ENCODE measurements at places on chromosomes 5 and 9.
A peak's percentile ranks its signal among the peaks of the same experiment; 100 is the strongest.

DNA sequence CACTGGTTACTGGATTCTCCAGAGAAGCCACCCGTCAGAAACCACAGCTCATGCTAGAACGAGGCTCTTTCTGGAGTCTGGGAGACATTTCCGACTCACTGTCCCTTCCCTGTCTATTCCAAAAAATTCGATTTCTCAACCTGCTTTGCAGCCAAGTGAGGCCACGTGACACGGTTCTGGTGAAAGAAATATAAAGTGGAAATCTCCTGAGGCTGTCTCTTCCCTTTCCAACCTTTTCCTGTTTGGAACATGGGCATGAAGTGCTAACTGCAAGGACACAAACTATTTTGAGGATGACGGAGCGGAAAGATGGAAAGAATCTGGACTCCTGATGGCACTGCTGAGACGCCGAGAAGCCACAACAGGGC lies 6.1 kb upstream of the PTGS1 start:
- H3K4me1 ChIP-seq = no peaks in the 10 kb centered on the region
- H3K36me3 ChIP-seq = no peaks in the 10 kb centered on the region
- no peaks in the 10 kb centered on the region for H3K27me3 ChIP-seq
- no peak overlapping the region for H3K4me3 ChIP-seq
- DNase-seq = no peak

GRCh38 chr5:121640298-121640697 lies 211.4 kb upstream of the FTMT start:
- no peak overlapping the region for H3K27ac ChIP-seq
- DNase-seq = no peak
- H3K36me3 ChIP-seq = no peaks in the 10 kb centered on the region
- no peak overlapping the region for H3K4me3 ChIP-seq
- H3K27me3 ChIP-seq = no peaks in the 10 kb centered on the region
- H3K4me1 ChIP-seq = no peaks in the 10 kb centered on the region

DNA sequence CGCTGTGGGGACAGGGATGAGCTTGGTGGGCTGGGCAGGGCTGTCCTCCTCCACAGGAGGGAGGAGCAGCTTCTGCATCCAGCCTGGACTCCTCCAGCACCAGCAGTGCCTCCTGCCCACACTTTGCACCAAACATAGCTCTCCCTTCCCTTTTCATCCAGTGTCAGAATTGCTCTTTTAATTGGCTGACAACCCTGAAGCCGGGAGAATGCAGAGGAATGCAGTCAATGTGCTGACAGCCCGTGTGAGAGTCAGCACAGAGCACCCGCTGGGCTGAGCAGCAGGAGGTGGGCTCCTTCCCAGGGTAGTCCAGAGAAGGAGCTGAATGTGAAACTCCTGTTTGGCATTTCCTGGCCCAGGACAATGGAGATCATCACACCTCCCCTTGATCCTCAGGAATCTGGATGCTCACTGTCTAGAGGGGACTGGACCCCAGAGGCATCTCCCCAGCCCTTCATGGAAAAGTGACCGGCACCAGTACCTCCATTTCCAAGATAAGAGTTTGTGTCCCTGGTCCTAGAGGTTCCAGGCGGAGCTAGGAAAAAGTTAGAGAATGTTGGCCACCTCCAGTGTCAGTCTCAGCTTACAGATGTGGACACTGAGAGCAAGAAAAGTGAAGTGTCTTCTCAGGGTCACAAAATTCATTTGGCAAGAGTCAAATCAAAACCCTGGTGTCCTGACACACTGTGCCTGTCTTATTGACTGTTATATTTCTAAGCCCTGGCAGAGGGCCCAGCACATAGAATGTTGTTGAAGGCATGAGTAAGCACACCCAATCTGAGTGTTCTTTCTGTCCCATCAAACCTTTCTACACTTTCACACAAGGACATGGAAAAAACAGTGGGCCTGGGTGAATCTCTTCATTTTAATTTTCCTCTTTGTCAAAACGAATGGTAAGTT lies 202.1 kb downstream of the SNX18 start:
- no peak overlapping the region for H3K4me3 ChIP-seq
- no peak overlapping the region for H3K27ac ChIP-seq
- no peaks in the 10 kb centered on the region for H3K27me3 ChIP-seq
- DNase-seq = no peak

- no peak overlapping the region for H3K27ac ChIP-seq
- H3K4me1 ChIP-seq = peaks cover 7% of the 10 kb centered on the region
- no peaks in the 10 kb centered on the region for H3K36me3 ChIP-seq
- H3K4me3 ChIP-seq = no peak overlapping the region
These were observed 12.4 kb downstream of the KCNV2 start for GRCh38 chr9:2729721-2730120.

DNA sequence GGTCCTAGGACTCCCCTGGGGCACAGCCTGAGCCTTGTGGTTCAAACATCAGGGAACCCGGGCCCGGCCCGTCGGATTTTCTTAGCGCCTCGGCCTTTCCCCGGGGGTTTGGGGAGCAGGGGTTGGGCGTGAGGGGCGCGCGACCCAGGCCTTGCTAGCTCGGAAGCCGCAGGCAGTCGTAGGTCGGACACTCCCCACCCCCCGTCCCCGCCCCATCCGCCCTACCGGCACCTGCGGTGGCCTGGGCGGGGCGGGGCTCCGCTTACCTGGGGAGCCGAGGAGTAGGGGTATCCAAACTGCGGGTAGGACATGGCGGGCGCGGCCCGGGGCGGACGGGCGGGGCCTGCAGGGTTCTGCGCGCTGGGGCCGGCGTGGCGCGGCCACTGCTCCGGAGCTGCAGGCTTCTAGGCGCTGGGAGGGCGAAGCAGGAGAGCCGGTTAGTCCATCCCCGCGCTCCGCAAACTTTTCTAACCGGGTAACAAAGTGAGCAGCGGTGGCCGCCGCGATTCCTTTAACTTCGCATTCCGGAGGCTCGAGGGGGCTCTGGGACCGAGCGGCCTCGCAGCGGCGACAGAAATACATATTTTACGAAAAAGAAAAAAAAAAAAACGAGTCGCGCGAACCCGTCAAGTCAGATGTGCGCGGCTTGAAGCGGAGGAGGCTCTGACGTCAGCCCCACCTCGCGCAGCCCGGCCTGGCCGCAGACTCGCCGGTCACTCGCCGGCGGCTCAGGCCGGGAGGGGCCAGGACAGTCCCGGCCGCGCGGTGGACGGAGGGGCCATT lies at the start of gene IRX4:
TSS of gene IRX4 (minus strand) at position 589 of the 783 bp plus-strand sequence. CDS start at position 311, 278 bp downstream.
- H3K27me3 ChIP-seq = peaks cover 96% of the 10 kb centered on the region
- DNase-seq = peak; percentile 35
- no peaks in the 10 kb centered on the region for H3K36me3 ChIP-seq
- peak within 1 kb of the TSS; percentile 21 for H3K4me3 ChIP-seq

DNA sequence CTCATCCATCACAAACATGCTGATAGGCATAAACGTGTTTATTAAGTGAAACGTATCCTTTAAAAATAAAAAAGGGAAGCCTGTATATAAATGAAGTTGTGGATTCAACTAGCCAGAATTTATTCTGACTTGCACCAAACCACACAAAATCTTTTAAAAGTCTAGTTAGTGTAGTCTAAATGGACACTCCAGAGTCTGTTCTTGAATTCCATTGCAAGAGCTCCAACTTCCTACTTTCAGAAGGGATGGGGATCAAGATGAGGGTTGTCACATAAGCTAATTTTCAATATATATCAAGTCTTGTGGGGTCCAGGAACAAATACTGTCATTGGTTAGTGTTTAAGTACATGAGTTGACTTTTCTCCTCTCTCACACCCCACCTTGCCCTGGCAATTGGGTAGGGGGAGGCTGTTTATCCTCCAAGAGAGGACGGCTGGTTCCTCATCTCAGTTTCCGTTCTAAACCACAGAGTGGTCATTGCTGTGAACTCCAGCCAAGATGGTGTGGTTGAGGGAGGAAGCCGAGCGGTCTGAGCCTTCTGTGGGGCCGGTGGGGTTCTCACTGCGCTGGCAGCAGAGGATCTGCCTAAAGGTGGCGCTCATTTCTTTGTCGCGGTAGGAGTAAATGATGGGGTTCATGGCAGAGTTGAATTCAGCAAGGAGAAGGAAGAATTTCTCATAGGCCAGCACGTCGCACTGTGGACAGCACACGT lies 163.2 kb downstream of the LPAR1 start:
- no peaks in the 10 kb centered on the region for H3K27me3 ChIP-seq
- H3K27ac ChIP-seq = no peak overlapping the region
- peak; percentile 66 for DNase-seq
- H3K36me3 ChIP-seq = no peaks in the 10 kb centered on the region

DNA sequence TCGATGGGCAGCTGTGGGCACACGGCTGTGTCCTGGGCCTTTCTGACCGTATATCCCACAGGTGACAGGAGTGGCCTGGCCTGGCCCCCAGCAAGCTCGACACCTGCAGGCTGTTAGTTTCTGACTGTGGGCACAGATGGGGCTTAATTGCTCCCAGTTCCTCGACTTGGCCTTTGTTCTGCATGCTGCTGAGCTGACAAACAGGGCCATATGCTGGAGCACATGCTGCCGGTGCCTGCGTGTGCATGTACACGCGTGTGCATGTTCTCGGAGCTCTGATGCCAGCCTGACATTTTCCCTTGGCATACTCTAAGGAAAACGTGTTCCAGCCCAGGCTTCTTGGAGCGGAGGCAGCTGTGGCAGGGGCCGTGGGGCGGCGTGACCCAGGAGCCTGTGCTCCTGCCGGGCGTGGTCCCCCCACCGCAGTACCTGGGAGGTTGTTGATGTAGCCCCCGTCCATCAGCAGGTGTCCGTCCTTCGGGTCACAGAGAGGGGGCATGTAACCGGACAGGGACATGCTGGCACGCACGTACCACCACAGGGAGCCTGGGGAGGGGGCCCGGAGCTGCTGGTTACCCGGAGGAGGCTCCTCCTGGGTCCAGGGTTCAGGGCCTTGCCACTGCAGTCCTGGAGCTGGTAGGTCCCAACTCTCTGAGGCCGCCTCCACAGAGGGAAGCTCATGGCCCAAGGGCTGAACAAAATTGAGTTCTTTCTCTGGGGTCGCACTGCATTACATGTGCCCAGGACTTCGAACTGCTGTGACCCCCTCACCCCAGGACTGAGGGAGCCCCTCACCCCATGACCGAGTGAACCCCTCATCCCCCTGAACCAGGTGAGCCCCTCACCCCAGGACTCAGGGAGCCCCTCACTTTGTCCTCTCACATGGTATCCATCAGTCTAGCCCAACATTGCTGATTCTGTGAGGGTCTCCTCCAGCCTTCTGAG lies 4.1 kb upstream of the NSMF start:
- no peaks in the 10 kb centered on the region for H3K36me3 ChIP-seq
- no peaks in the 10 kb centered on the region for H3K27me3 ChIP-seq
- no peak for DNase-seq
- H3K4me1 ChIP-seq = peaks cover 11% of the 10 kb centered on the region
- H3K4me3 ChIP-seq = no peak overlapping the region

DNA sequence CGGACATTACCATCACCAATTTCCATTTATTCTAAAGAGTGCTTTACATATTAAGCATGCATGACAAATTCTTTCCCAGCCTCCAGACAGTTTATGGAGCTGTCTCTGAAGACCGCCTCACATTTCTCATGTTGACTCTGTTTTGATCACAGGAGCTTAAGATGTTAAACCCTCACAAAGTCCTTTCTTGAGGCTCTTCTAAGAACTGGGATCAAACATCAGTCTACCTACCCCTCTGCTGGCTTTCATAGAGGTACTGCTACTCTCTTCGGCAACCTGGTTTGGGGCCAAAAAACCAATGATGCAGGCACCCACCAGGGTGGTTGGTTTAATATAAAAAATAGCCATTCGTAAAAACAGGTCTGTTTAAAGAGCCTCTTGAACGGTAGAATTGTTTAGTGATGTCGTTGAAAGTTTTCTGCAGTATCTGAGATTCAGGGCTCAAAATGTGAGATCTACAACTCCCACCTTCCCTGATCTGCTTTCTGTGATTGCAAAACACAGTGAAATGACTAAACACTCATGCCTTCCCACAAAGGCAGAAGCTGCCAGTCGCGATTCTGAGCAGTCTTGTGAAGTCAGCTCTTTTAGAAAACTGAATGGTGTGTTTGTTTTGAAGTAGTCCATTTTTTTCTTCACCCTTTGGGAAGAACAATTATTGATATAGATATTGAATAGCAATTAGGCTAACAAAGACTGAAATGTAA lies 3.5 kb downstream of the RXFP3 start:
- peaks cover 16% of the 10 kb centered on the region for H3K4me1 ChIP-seq
- no peak for DNase-seq
- no peak overlapping the region for H3K27ac ChIP-seq
- H3K4me3 ChIP-seq = no peak overlapping the region
- no peaks in the 10 kb centered on the region for H3K36me3 ChIP-seq
- H3K27me3 ChIP-seq = peaks cover 69% of the 10 kb centered on the region
